ENCODE measurements at places on chromosomes 1 and 21. TPM values are rescaled to one million over a fixed set of nuclear protein-coding genes. Genes with fewer than 3 reads are reported as not detected.

RASAL2 gene
- 22.1 TPM for total RNA-seq

- no peak for DNase-seq
These were observed 104.9 kb upstream of the TNR start for GRCh38 chr1:175848329-175848728.

ZNF436 gene
- total RNA-seq: 10.3 TPM

DISP3 gene
- total RNA-seq: 7.3 TPM

KAZN gene
- 13.5 TPM for total RNA-seq

RHD gene
- total RNA-seq: not detected

GRCh38 chr21:41207401-41208375, 39.7 kb downstream of the BACE2 start:
- DNase-seq: no peak

All from endodermal cell (in vitro differentiated cells).